Natural killer cell treated with Interleukin-12 subunit alpha and Interleukin-12 subunit beta and Interleukin-15 and Interleukin-18, amount 100 ng/mL, for 72 hours (primary cell): ENCODE measurements at places on chromosomes 7 and 10.

DNA sequence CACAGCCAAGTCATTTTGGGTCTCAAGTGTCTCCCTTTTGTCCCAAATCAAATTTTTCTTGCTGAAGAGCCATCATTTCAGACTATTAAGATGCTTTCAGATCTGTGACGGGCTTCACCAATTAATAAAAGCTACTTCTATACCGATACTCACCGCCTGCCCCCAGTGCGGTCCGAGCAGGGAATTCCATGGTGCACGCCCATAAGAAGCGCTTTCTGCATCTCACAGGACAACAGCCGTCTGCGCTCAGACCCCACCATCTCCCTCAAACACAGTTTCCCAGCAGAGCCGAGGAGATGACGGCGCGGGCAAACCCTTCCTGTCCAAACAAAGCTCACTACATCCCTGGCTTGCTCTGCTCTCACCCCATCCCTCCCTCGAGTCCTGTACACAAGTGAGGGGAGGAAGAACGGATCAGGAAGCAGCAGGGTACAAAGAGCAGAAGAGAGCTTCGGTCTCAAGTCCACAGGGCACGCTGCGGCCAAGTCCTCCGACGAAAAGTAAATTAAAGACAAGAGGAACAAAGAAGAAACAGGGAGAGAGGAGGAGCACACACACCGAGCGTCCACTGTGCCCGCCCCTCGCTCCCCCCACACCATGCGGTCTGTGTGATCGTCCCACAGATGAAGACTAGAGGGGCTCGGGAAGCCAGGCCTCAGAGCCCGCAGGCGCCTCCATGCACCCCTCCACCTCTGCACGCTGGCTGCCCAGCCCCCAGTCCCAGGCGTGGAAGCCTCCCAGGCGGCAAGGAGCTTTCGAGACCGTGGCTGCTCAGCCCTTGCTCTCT is 121.9 kb downstream of the MAD1L1 start:
- DNase-seq, result no peak

- no peak for DNase-seq
Measured at GRCh38 chr10:44689368-44689767, 221.8 kb upstream of the TMEM72 start.

GRCh38 chr10:79244841-79245504 is 102.3 kb upstream of the PPIF start:
- no peak for DNase-seq

- no peak for DNase-seq
Measured at GRCh38 chr7:120732256-120732655, 125.7 kb downstream of the TSPAN12 start.

DNA sequence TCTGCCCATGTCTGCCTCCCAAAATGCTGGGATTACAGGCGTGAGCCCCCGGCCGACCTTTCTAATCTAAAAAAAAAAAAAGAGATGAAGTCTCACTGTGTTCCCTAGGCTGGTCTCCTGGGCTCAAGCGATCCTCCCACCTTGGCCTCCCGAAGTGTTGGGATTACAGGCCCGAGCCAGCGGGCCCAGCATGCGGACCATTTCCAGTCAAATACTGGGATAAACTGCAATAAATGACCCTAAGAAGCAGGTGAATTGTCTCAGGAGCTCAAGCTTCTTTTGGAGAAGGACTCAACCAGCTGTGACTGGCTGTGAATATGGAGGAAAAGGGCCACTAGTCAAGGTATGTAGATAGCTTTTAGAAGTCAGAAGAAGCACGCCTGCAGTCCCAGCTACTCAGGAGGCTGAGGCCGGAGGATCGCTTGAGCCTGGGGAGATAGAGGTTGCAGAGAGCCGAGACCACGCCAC is 550 bp upstream of the CREM start:
- no peak for DNase-seq

GRCh38 chr7:71518880-71519279 is 386.9 kb downstream of the GALNT17 start:
- no peak for DNase-seq

GRCh38 chr7:139542308-139543151 is 19.0 kb downstream of the CLEC2L start:
- DNase-seq, result no peak

DNA sequence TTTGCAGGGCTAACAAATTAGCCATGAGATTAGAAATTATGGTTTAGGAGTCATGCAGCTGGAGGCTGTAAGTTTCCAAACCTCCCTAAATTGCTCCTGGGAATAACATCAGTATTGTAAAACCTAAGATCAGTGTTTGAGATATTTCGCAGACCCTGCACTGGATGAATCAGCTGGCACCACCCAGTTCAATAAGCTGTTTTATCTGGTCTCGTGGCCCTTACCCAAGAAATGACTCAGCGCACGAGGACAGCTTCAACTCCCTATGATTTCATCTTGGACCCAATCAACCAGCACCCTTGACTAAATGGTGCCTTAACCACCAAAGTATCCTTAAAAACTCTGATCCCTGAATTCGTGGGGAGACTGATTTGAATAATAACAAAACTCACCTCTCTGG is 482.0 kb upstream of the PCDH15 start:
- no peak for DNase-seq

DNA sequence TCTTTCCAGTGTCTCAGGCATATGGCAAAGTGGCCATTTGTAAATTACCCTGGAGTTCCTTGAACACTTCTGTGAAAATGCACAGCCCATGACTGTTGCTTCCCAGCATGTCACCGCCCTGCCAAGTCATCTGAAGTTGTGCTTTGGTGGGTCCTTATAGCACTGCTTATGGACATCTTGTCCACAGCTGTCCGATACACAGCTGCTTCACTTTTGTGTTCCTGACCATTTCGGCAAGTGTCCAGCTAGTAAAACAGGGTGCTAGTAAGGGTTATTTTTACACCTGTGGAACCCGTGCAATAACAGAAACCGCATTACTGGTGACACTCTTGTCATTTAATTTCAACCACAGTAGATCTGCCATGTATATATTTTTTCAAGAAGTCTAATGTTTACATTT is 29.7 kb downstream of the PIP4K2A start:
- no peak for DNase-seq

DNA sequence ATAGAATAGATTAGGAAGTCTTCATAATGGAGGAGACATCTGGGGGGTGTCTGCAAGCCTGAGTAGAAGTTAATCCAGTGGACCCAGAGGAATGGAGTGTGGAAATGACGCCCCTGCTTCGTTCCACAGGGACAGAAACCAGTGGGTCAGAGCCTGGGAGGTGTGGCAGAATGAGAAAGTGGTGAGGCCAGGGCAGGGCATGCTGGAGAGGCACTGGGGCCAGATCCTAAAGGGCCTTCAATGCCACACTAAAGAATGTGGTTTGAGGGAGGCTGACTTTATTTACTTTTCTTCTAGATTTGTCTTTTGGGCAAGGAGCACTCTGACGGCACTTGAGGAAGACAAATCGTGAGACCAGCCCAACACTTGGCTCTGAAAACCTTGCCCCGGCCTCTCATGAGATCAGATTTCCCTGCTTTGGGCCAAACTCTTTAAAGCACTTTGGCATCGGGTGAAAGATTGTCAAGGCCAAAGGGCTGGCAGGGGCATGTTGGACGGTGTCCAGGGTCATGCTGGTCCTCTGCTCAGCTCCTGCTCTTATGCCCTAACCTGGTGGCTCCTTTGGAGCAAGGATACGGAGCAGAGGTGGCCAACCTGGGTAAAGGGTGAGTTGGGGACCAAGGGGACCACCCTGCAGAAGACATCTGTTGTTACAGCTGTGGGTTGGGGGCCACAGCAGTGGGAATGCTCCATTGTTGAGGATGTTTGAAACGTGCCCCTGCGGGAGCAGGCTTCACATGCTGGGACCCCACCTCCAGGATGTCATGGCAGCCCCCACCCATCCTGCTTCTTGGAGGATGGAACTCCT is 157.0 kb upstream of the ZMIZ1 start:
- no peak for DNase-seq

DNA sequence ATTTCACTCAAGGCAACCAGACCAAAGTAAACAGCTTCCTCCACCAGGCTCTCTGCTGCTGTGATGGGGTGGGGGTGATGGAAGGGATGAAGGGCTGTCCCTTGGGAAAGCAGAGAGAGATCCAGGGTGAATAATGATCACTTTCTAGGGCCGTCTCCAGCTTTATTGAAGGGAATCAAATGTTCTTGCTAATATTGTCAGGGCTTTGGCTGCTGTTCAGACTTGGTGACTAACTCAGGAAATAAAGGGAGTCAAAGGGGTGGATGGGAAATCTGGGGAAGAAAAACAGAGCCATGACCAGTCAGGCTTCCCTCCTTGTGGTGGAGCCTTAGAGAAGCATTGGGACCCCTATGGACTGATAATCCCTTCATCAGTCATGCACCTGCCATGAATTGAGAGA is 196.2 kb upstream of the AGK start:
- DNase-seq, result no peak

DNA sequence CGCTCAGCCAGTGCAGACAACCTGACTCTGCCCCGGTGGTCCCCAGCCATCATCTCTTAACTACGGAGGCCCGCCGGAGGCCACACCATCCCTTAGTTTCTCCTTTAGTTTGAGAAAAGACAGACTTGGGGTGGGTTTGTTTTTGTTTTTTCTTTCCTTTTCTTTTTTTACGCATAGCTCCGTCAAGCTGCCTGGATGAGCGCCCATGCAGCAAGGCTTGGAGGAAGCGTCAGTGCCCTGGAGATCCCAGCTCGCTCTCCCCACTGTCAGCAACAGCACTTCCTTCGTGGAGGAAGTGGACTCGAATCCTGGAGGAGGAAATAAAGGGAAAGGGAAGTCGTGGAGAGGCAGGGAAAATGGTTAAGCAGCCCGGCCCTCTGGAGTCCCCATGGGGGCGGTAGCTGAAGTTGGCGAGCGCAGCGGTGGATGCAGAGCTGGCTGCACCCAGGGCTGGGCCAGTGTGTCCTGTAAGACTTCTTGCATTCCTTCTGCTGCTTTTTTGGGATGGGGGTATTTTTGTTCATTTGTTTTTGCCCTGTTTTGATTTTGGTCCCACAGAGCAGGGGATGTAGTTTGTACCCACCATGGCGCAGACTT is 35.9 kb upstream of the GJD4 start:
- no peak for DNase-seq

DNA sequence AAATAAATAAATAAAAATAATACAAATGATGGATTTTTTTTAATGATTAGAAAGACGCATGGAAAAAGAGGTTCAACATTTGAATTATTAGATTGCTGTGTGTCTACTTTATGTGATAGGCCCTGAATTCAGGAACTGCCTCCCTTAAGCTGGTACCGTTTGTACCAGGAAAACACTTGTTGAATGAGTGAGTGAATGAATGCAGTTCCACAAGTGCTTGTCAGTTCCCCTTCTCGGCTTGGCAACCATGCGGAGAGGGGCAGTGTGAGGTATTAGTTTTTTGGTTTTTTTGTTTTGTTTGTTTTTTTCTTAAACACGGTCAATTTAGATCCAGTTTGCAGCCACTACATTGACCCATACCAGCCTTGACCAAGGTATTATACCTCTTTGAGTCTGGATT is 2.1 kb upstream of the DPY19L1 start:
- no peak for DNase-seq

- DNase-seq, result no peak
Measured at GRCh38 chr10:95567903-95568630, 6.9 kb upstream of the SORBS1 start.

GRCh38 chr10:115214829-115215228 is 121.7 kb downstream of the ATRNL1 start:
- no peak for DNase-seq

DNA sequence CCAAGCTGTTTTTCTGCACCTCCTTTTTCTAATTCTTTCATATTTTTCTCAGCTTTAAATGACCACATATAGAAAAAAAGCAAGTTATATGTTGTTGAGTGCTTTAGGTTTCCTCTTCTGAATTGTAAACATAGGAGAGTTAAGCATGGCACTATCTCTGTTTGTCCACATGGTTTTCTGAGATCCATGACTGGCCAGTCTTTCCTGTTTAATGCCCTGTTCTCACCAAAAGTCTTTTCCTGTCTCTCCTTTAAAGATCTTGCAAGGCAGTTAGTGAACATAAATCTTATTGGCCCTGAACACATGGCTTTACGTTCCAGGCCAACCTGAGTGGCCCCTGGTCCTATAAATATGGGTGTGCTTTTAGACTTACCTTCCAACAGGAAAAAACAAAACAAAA is 19.4 kb downstream of the TRPV5 start:
- DNase-seq, result no peak

DNA sequence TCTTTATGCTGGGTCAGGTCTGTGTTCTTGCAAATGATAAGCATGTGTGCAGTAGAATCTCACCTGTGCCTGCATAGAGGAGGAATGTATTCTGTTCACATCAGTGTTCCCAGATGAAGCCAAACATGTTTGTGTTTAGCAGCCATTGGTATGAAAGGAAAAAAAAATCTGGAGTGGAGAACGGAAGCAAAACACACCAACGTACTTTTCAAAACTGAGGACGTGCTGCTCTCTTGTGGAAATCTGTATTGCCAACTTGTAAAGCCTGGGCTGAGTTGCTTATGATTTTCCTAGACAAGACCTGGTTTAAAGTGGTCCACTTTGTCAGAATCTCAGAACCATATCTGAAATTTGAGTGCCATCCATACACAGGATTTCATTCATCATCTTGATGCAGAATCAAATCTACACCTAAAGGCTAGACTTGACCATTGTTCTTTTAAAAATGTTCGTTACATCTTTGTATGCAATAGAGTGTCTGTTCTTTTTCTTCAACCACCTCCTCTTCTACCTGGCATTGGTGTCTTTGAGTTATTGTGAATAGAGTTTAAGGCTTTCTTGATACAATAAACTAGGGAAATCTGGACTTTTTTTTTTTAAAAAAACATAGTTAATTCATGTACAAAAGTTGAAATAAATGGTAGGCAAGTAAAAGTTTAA is 367.7 kb downstream of the PHF14 start:
- no peak for DNase-seq

DNA sequence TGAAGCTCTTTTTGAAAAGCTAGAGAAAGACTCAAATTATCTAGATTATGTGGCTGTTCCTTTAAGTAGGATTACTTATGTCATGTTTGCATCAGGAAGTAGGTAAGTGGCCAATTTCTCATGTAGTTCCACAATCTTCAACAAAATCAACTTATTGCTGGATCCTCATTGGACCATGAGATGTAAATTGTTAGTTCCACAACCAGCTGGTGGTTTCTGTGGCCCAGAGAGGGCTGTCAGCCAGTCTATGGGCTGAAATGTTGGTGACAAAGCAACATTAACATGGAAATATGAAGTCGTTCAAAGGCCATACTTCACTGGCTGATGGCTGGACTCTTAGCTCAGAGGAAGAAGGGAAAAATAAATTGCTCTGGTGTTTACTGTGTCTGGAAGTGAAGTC is 157.9 kb downstream of the PLXDC2 start:
- DNase-seq, result no peak

- DNase-seq, result no peak
Measured at GRCh38 chr7:127644484-127644883, 7.5 kb upstream of the SND1 start.

GRCh38 chr10:16049050-16049449 is 188.7 kb upstream of the MINDY3 start:
- no peak for DNase-seq

DNA sequence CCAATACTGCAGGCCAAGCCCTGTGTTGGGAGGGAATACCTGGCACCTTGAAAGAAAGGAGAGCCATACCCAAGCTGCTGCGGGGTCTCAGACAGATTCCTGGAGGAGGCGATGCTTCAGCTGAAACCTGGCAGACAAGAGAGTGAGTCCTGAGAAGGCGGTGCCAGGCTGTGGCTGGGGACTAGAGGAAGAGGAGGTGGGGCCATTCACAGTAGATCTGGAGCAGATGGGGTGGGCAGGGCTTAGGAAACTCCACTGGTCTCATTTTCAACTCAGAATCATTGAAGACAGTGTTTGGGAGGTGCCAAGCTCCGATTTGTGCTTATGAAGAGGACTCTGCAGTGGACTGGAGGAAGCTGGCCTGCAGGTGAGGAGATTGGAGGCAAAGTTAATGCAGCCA is 236.3 kb upstream of the MKI67 start:
- DNase-seq, result no peak
